ENCODE measurements at places on chromosomes 4 and X.

GRCh38 chr4:8697826-8698225 is 105.3 kb downstream of the CPZ start:
- H3K4me3 ChIP-seq = no peak overlapping the region
- no peaks in the 10 kb centered on the region for H3K4me1 ChIP-seq
- no peaks in the 10 kb centered on the region for H3K27me3 ChIP-seq
- DNase-seq = no peak
- no peaks in the 10 kb centered on the region for H3K36me3 ChIP-seq

DNA sequence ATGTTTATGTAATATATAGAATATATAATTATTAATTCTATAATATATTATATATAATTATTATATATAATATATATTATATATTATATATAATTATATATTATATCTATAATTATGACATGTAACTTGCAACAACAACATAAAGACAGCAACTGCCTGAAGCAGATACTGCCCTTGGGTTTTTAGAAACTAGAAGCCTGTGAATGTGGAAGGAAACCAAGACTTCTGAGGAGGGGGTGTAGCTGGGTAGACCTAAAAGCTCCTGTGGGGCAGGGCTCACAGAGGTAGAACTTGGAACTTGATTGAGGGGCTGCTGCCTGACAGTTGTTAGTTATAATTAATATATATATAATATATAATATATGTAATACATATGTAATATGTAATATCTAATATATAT is 167.2 kb upstream of the SLIT2 start:
- H3K4me1 ChIP-seq = no peaks in the 10 kb centered on the region
- no peak for DNase-seq
- no peaks in the 10 kb centered on the region for H3K36me3 ChIP-seq

DNA sequence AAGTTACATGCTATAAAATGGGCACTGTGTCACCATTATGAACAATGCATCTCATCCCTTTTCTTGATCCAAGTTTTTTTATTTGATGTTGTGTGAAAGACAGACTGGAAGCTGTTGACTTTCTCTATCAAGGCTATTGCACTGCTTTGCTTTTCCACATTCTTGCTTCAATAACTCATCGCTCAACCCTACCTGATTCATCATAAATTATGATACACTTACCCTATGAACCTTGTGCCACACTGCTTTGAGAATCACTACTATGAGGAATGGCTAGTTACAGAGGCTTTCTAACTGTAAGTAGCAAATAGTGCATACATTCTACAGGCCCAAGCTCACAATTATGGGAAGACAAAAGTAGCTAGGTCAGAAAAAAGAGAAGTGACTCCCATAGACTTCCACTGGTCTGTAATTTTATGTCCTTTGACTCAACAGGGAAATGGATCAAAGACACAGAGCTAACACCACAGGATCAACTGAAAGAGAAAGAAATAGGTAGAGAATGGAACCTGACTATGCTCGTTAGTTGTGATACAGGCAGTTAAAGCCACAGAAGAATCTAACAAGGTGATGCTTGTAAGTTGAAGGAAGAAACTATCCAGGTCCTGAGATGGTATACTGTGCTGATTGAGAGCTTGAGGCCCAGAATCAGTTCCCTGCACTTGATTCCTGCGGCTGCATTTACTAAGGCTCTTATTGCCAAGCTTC is 163.5 kb downstream of the PPP3CA start:
- H3K4me3 ChIP-seq = no peak overlapping the region
- H3K36me3 ChIP-seq = peaks cover 25% of the 10 kb centered on the region
- no peaks in the 10 kb centered on the region for H3K27me3 ChIP-seq
- no peak for DNase-seq
- peaks cover 11% of the 10 kb centered on the region for H3K4me1 ChIP-seq
- H3K27ac ChIP-seq = no peak overlapping the region

GRCh38 chr4:123325241-123325681 is 71.3 kb upstream of the SPRY1 start:
- DNase-seq = no peak
- H3K27ac ChIP-seq = no peak overlapping the region
- peaks cover 1% of the 10 kb centered on the region for H3K36me3 ChIP-seq
- H3K27me3 ChIP-seq = peaks cover 3% of the 10 kb centered on the region
- no peak overlapping the region for H3K4me3 ChIP-seq

DNA sequence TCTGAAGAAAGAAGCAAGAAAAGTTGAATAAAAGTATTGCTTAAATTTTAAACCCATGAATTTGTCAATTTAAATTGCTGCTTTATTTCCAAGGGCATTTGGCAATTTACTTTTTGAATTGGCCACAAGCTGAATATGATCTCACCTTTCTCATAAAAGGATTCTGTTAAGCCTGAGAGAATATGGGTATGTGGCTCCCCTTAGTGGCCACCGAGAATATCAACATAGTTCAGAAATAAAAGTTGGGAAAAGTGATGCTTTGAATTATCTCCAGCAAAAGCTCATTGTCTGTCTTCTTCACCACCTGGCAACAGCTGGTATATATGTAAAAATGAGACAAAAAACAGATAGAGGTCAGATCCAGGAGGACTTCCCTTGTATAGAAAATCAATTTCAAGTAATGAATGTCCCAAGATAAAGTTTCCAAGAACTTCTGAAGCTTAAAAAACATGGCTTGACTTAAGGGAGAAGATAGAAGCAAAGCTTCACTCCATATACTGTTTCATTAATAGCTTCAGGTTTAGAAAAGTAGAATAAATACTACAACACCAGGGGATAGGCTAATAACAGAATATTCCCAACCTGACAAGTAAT is 290.7 kb upstream of the FAM241A start:
- H3K27me3 ChIP-seq = no peaks in the 10 kb centered on the region
- no peak overlapping the region for H3K27ac ChIP-seq
- DNase-seq = no peak
- H3K4me3 ChIP-seq = no peak overlapping the region
- no peaks in the 10 kb centered on the region for H3K36me3 ChIP-seq
- no peaks in the 10 kb centered on the region for H3K4me1 ChIP-seq

GRCh38 chr4:108443585-108443984 is 176.8 kb upstream of the RPL34 start:
- no peak for DNase-seq
- peaks cover 5% of the 10 kb centered on the region for H3K27me3 ChIP-seq
- no peak overlapping the region for H3K4me3 ChIP-seq

GRCh38 chrX:15043538-15043937 is 170.3 kb downstream of the MOSPD2 start:
- peaks cover 6% of the 10 kb centered on the region for H3K4me1 ChIP-seq
- no peaks in the 10 kb centered on the region for H3K36me3 ChIP-seq
- no peak overlapping the region for H3K27ac ChIP-seq
- no peak overlapping the region for H3K4me3 ChIP-seq

- H3K4me3 ChIP-seq = no peak overlapping the region
- no peak overlapping the region for H3K27ac ChIP-seq
- peaks cover 23% of the 10 kb centered on the region for H3K4me1 ChIP-seq
- DNase-seq = no peak
- H3K36me3 ChIP-seq = peaks cover 3% of the 10 kb centered on the region
Measured at GRCh38 chr4:26035921-26036320, 121.9 kb downstream of the SMIM20 start.

GRCh38 chrX:71082822-71083221 is 12.8 kb upstream of the FOXO4 start:
- H3K36me3 ChIP-seq = no peaks in the 10 kb centered on the region
- H3K4me1 ChIP-seq = peaks cover 3% of the 10 kb centered on the region
- H3K27ac ChIP-seq = no peak overlapping the region
- no peak overlapping the region for H3K4me3 ChIP-seq
- no peak for DNase-seq
- H3K27me3 ChIP-seq = no peaks in the 10 kb centered on the region

DNA sequence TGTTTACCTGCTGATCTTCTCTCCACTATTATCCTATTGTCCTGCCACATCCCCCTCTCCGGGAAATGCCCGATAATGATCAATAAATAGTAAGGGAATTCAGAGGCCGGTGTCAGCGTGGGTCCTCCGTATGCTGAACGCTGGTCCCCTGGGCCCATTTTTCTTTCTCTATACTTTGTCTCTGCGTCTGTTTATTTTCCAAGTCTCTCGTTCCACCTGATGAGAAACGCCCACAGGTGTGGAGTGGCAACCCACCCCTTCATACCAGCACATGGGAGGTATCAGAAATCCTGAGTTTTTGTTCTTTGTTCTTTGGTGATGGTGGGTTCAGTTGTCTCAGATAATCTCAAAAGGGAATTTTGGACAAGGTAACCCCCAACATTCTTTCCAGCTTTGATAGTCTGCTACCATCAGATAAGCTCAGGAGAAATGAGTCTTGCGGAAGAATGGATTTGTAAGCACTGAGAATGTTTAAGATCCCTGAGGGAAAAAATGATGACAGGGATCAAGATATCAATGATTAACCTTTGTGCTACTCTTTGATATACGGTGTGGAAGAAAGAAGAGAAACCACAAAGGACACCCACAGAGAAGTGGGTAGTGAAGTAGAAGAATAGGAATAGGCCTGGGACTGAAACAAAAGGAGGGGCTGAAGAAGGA is 117.9 kb downstream of the CEP44 start:
- peaks cover 10% of the 10 kb centered on the region for H3K27me3 ChIP-seq
- H3K27ac ChIP-seq = no peak overlapping the region
- DNase-seq = no peak
- H3K4me1 ChIP-seq = no peaks in the 10 kb centered on the region

DNA sequence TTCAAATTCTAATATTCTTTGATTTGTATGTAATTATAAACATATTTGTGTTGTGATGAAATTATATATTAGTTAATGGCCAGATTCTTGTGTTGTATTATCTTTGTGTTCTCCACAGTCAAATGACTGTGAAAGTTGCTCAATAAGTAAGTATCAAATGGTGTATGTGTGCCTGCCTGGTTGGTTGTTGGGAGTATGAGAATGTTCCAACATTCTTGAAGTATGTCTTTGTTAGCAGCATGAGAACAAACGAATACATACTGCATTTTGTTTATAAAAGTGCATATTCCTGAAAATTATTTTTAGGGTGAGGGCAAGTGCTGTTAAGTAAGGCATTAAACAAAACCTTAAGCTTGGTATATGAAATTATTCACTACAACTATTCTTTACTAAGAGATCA is 16.2 kb downstream of the ARHGEF38 start:
- no peak overlapping the region for H3K27ac ChIP-seq
- H3K4me3 ChIP-seq = no peak overlapping the region
- H3K27me3 ChIP-seq = peaks cover 2% of the 10 kb centered on the region
- no peaks in the 10 kb centered on the region for H3K4me1 ChIP-seq
- DNase-seq = no peak
- H3K36me3 ChIP-seq = no peaks in the 10 kb centered on the region

GRCh38 chrX:109378281-109378680 is 103.6 kb downstream of the GUCY2F start:
- no peak for DNase-seq
- no peak overlapping the region for H3K27ac ChIP-seq
- H3K36me3 ChIP-seq = no peaks in the 10 kb centered on the region
- H3K27me3 ChIP-seq = no peaks in the 10 kb centered on the region

DNA sequence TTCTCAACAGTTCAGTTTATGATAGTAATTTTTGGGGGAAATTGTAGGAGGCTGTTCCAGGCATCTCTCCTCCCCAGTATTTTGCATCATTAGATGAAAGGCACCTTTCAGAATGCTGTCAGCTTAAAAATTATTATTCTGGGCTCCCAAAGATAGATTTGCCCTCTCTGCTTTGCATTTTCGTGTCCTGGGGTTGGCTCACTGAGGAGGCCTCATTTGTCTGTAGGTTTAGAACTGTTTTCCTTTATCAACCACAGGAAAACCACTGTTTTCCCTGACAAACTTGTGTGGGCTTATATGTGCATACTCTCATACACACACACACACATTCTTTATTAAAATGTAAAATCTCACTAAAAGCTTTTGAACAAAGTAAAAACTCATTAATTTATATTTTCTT is 197.2 kb upstream of the VCX3A start:
- no peak for DNase-seq
- H3K4me3 ChIP-seq = no peak overlapping the region
- H3K27me3 ChIP-seq = no peaks in the 10 kb centered on the region

DNA sequence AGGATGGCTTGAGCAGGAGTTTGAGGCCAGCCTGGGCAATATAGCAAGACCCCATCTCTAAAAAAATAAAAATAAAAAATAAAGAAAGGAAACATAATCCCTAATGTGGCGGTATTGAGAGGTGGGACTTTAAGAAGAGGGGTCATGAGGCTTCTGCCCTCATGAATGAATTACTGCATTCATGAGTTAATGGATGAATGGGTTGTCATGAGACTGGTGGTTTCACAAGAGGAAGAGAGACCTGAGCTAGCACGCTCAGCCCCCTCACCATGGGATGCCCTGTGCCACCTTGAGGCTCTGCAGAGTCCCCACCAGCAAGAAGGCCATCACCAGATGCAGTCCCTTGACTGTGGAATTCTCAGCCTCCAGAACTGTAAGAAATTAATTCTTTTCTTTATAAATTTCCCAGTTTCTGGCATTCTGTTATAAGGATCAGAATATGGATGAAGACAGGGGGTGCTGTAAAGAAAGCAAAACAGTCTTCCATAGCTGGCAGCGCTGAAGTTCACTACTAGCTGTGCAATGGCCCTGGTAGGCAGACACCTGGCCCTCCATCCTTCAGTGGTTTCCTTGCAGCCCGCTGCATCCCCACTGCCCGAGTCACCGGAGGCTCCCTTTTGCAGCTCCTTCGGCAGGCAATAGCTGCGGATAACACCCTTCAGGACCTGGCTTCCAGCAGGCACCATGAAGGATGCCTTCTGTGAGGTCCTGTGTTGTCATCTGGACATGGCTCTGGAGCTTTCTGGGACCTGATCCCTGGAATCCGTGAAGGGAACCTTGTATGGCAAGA is 44.8 kb upstream of the NSG1 start:
- H3K36me3 ChIP-seq = no peaks in the 10 kb centered on the region
- H3K4me1 ChIP-seq = peaks cover 2% of the 10 kb centered on the region
- H3K27ac ChIP-seq = no peak overlapping the region
- no peaks in the 10 kb centered on the region for H3K27me3 ChIP-seq

GRCh38 chrX:153945956-153946943 is 1.8 kb upstream of the RENBP start:
- no peaks in the 10 kb centered on the region for H3K27me3 ChIP-seq
- H3K36me3 ChIP-seq = peaks cover 12% of the 10 kb centered on the region
- H3K27ac ChIP-seq = no peak overlapping the region
- H3K4me1 ChIP-seq = peaks cover 32% of the 10 kb centered on the region

DNA sequence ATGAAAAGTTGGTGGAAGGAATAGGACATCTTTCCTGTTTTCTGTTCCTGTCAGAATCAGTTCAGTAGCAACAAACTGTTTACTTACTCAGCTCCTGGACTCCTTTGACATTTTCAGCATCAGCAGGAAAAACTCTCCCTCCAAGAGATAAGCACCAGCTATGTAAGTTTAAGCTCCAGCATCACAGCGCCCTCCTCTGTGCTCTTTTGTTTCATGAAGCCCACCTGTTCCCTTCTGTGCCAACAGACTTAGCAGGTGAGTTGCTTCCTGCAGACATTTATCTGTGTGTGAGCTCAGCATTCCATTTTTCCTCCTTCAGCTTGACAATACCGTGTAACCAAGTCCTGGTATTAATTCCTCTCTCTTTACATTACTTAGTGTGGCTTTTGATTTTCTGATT is 644.1 kb upstream of the AGA start:
- DNase-seq = no peak
- no peaks in the 10 kb centered on the region for H3K4me1 ChIP-seq
- H3K36me3 ChIP-seq = no peaks in the 10 kb centered on the region
- H3K27ac ChIP-seq = no peak overlapping the region
- H3K27me3 ChIP-seq = no peaks in the 10 kb centered on the region
